Esophagus squamous epithelium (tissue), 5 donors: ENCODE measurements at places on chromosomes 11 and 22. TPM values are rescaled to one million over a fixed set of nuclear protein-coding genes. Genes with fewer than 3 reads are reported as not detected.

DNA sequence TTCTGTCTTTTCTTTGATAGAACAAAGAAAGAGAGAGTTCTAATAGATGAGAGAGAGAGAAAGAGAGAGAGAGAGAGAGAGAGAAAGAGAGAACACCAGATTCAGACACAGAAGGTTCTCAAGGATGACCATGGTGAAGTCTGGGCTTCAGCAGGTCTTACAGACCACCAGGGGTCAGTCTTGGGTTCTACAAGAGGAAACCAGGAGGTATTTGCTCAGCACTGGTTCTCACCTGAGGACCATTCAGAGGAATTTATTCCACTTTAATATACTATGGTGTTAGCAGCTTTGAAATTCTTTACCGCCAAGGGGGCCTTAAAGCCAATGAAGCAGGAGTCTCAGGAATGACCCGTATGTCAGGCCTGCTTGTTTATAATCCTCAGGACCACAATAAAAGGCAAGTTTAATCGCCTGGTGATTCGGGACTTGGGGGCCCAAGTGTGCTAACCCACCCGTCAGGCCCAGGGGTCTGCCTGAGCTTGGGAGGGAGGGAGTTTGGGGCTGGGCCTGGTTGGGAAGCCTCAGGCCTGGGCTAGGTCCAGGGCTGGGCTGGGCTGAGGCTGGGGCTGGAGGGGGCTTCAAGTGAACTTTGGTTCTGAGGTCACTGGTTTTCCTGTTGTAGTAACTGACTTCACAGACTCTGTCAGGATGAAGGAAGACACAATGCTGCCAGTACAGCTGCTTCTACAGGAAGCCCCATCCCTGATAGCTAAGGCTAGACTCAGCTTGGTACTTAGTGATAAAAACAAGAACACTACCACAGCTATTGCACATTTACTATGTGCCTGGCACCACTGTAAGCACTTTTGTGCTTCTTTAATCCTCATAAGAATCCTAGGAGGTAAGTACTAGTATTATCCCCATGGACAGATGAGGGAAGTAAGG, 179.2 kb upstream of the ZBED5 start:
- no peak for DNase-seq

- no peak for DNase-seq
Measured at GRCh38 chr11:27100534-27100933, 59.9 kb downstream of the BBOX1 start.

- no peak for DNase-seq
Measured at GRCh38 chr22:17043521-17043920, 35.5 kb upstream of the GAB4 start.

DNA sequence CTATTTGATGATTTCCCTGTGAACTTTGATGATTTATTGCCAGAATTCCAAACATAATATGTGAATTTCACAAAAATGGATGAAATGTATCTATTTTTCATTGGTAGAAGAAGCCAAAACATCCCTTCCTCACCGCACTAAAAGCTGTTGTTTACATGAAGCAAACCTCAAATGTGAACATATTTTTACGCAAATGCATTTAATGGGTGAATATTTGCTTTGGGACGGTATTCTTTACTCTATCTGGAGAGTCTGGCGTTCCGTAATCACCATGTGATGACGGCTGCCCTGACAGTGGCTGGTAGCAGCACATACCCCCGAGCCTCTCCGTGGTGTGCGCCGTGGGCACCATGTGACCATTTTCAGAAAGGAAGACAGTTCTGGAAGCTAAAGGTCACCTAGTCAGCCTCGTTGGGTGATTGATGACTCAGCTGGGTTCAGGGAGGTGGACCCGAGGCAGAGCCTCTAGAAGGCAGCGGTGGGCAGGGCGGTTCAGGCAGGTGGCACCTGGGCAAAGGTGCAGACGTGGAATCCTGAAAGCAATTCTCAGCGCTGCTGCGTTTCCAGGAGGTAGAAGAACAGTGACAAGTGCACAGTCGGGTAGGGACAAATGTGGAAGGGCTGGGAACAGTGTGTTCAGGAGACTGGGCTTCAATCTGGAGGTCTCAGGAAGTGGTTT, 45.3 kb downstream of the PPARA start:
- DNase-seq: no peak

- no peak for DNase-seq
Measured at GRCh38 chr22:23772649-23773473, at the start of gene MMP11. Gene MMP11, plus strand, starts transcription at chr22:23772849. Its CDS starts 22 bp downstream, at chr22:23772871.

DNA sequence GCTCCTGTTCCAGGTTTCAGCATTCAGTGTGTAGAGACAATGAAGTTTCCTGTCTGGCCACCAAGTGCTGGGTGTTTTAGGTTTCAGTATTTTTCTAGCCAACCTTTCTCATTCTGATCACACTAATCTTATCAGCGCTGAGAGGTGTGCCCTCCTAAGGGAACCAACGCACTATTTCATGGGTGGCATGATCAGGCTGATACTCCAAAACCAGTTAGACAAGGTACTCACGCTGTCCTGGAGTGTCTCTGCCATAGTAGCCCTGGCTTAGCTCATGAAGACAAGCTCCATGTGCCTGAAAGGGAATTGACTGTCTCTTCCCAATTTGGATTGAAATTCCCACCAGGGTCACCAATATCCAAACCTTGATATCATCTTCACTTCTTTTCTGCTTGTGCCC, 8.0 kb upstream of the RAB38 start:
- DNase-seq: no peak

- no peak for DNase-seq
Measured at GRCh38 chr11:1235901-1236315, 13.0 kb downstream of the MUC5B start.

GRCh38 chr11:122038543-122038942, 77.5 kb downstream of the BLID start:
- DNase-seq: no peak

DNA sequence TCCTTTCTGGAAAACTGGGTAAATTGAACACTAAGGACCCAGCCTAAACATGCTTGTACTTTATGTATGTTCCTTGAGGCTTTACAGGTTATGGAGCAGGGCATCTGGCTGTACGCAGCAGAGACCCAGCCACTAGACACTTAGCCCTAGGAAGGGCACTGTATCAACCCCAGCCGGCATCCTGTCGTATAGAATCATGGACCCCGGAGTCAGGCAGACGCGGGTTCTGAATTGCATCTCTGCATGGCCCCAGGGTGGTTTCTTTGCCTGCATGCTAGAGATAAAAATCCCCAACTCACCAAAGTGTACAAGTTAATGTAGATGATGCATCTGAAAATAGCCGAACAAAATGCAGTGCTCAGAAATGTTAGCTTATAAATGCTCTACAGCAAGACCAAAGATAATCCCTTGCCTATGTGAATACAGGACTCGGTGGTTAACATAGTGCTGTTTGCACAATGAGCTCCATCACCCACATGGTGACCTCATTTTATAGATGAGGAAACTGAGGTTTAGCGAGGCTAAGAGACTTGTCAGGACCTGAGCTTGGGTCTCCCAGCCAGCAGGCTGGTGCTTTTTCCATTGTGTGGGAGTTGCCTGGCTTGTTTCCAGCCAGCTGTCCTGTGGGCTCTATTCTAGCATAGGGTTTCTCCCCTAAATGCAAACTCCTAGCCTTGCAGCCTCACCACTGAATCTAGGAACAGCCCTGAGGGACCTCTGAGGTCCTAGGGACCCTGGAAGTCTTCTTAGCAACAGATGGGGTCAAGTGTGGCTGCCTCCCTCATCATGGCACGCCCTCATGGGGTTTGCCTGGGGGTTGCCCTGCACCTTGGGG, 7.3 kb downstream of the CD6 start:
- DNase-seq: no peak

- DNase-seq: no peak
Measured at GRCh38 chr11:116167706-116168458, 604.9 kb downstream of the BUD13 start.

- no peak for DNase-seq
Measured at GRCh38 chr11:69122630-69123431, 32.9 kb upstream of the SMIM38 start.

DNA sequence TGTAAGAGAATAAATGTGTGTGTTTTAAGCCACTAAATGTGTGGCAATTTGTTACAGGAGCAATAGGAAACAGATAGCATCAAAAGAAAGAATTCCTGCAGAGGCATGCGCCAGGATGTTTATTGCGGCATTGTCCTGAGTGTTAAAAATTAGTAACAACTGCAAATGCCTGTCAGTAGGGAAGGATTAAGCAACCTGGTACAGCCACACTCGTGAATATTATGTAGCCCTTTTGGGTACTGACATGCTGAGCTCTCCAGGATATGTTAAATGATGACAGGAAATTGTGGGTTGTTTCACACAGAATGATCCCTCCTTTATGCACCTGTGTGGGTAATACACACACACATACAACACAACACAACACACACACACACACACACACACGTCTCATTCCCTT, 69.7 kb upstream of the MYOD1 start:
- no peak for DNase-seq

DNA sequence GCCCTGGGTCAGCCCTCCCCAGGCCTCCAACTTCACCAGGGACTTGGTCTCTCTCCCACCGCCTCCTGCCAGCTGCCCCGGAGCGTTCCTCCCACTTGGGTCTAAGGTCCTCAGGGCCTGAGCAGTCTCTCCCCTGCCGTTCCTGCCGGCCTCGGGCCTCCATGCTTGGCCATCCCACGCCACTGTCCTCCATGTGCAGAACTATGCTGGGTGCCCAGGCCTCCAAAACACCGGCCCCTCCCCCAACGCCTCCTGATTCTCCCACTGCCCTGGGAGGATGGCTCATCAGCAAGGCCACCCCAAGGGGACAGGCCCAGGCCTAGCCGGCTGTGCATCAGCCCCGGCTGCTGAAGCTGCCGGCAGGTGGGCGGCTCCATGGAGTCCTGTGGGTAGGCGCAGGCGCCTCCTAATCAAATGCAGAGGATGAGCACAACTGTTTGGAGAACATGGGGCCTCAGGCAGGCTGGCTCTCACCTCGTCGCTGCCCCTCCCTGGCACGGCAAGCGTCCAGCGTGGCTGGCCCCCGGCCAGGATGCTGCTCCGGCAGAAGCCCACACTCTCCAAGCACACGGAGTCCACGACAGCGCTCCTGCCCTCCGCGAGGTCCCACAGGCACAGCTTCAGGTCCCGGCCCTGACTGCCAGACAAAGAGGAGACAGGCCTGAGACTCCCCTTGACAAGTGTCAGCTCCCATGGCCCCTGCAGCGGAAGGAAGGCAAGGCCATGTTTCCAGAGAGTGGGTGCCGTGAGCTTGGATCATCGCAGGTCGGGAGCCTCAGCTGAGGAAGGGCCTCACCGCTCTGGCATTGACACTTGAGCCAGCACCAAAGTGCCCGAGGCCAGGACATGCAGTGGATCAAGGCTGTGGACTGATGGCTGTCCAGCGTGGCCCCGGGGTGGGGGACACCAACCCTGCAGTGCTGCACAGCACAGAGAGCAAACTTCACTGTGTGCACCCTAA, 42.6 kb downstream of the GNB1L start:
- no peak for DNase-seq

DNA sequence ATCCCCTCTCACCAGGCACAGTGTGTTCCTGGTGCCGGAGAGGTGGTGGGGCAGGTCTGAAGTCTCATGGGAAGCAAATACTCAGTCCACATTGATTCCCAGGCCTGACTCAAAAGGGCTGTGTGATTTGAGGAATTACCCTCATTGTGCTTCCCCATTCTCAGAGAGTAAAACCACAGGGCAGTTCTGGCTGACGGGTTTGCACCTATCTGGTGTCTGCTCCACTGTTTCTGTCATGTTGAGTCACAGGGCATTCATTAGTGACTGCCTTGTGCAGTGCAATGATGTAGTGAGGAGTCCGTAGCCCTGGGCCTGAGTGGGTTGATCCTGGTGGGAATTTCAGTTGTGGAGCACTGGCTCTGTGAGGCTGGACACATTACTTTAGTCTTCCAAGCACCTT, 85.2 kb upstream of the ARHGAP20 start:
- DNase-seq: no peak

DNA sequence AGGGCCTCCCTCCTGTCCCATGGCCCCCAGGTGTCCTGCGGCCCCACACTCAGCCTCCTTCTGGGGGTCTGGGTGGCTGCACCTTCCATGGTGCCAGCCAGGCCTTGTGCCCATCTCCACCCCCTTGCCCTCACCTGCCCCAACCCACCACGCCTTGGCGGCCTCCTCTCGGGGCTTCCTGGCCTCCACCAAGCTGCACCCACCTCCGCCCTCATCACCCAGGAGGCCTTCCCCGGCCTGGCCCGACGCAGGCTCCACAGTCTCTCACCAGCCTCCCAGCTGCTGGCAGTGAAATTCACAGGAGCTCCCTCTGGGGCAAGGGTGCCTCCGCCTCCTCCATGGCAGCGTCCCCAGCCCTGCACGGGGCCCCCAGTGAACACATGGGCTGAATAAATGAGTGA, 35.9 kb upstream of the WNT7B start:
- no peak for DNase-seq

- no peak for DNase-seq
Measured at GRCh38 chr11:35116245-35116644, 22.7 kb upstream of the CD44 start.

DNA sequence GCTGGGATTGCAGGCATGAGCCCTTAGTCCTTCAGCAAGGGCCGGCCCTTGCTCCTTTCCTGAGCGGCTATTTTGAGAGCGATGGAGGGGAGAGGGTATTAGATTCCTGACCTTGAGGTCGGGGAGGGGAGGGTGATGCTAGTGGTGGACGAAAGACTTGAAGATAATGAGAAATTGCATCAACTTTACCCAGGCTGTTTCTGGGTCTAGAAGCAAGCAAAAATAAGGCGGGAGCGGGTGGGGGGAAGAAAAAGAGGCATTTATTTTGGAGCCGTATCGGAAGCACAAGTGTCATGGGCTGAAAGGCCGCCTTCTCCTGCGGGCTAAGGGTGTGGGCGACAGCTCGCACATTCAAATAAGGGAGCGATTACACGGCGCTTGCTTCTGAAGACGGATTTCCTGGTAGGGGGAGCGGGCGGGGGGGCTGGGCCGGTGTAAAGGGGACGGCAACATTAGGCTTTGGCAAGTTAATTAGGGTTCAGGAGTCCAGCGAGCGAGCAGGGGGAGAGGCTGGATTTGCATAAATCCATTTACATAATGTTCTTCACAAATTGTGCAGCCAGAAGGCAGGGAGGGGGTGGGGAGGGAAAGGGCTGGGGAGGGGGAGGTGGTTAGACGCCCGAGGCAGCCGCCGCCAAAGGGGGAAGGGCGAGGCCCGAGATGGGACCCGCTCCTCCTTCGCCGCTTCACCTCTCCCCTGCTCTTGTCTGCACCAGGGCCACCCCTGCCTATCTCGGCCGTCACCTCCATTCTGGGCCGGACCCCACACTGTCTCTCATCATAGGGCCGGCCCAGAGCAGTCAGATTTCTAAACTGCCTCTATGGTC, 245.9 kb downstream of the MIAT start:
- no peak for DNase-seq

- no peak for DNase-seq
Measured at GRCh38 chr11:121534131-121535093, 81.6 kb upstream of the SORL1-AS1 start.

The IGSF22 gene
- total RNA-seq: not detected

The PKNOX2 gene
- total RNA-seq: 1.1 TPM

The CYP2D6 gene
- total RNA-seq: 1.5 TPM

The SAA1 gene
- total RNA-seq: 13.8 TPM

The PNPLA5 gene
- not detected for total RNA-seq

The ADAMTS8 gene
- total RNA-seq: 1.1 TPM
